HepG2 (cell line): ENCODE measurements at places on chromosomes 6 and 20. TPM values are rescaled to one million over a fixed set of nuclear protein-coding genes. Genes with fewer than 3 reads are reported as not detected.

DNA sequence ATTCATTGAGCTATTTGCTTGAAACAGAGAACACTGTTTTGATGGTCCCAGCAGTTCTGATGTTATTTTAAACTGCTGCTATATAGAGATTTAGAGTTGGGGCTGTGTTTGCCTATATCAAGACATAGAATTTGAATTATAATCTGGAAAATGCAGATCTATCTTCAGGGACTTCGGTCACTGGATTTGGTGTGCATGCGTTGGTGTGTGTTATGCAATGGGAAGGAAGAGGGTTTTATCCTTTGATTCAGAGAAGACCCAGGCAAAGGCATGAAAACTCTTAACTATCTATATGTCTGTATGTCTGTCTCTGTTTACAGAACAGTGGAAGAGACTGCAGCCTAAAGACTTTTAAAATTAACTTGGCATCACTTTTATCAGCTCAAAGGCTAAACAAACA, 2.0 kb downstream of the ADGRB3 start:
- DNase-seq: no peak

- DNase-seq: peak; percentile 76
Measured at GRCh38 chr20:25046181-25046641, 11.7 kb downstream of the ACSS1 start.

DNA sequence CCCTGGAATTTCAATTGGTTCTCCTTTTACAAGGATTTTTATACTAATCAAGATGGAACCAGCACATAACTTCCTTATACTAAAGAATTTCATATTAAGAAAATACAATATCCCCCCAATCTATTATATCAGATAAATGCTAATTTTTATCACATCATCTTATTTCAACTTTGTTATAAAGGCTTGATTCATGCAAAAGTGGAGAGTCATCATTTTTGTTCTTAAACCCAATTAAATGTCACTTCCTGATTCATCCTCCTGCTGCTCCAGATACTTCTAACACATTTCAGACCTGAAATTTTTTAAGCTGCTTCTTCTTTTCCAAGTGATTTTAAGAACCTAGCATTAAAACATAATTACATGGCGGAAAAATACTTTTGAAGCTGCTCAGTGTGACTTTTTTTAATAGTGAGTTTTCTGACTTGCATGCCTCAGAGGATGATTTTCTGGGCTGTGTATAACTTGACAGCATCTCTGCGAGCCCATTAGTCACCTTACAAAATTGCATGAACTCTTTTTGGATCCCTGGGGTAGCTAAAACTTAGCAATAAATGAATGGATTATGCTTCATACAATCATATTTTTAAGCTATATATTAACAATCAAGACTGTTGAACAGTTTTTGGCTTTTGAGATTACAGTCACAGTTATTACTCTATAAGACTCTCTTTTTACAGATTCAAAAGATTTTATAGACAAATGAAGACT, 134.1 kb downstream of the ELOVL4 start:
- DNase-seq: no peak

DNA sequence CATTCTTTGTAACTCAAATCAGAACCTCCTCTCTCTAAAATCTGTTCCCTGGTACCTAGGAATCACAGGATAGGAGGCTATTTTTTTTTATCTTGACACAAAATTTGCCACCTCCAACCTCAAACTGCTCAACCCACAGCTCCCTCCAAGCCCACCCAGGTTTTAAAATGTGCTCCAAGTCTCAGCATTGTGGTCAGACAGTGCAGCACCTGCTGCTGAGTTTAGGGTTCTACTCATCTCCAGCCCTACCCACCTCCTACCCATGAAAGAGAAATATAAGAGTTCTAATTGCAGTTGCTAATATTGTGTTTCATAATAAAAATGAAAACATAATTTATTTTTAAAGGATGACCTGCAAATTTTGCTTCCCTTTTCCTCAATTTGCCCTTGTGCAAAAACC, 496.5 kb downstream of the MAFB start:
- no peak for DNase-seq

DNA sequence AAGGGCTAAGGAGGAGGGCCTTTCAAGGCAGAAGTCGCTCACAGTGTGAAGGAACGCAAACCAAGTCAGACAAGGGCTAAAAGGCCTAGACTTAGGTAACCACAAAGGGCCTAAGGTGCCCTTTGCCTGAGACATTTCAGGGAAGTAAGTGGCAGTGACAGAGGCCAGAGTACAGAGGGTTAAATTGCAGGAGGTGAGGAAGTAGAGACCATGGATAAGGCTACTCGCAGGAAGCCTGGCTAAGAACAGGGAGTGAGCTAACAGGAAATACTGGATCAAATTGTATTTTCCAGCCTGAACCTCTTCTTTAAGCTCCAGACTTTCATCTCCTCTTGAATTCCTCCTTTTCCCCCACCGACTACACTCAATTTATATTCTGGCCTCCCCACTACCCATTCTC, 16.6 kb downstream of the ZHX3 start:
- no peak for DNase-seq

PXDC1 gene
- 28.6 and 32.4 TPM in 2 replicates for total RNA-seq

TMEM74B gene
- total RNA-seq: 2.9 and 4.7 TPM in 2 replicates
